ENCODE measurements at places on chromosomes 1 and 21. TPM values are rescaled to one million over a fixed set of nuclear protein-coding genes. Genes with fewer than 3 reads are reported as not detected.

GRCh38 chr1:179197690-179198297 lies 31.7 kb downstream of the ABL2 start:
- no peak for DNase-seq

DNA sequence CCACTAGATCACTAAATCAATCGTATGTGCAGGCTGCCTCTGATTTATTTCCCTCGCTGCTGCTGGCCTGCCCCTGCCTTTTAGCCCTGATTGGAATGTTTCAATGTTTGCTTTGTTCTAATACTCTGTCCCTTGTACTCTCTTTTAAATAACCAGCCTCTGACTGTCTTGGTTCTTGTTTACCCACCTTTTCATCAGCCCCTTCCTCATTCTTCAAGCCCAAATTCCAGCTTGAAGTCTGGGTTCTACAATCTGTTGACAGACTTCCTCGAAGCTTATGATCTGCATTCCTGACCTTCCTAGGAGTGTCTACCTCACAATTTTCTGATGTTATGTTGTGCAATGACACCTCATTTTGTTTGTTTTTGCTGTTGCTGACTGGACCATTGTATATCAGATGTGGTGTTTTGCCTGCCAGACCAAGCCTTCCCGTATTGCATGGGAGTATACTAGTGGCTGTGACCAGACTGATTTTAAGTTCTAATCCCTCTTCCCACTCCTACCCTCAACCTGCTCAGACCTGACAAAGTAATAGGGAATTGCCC lies 46.6 kb upstream of the APOBEC4 start:
- DNase-seq = no peak

DNA sequence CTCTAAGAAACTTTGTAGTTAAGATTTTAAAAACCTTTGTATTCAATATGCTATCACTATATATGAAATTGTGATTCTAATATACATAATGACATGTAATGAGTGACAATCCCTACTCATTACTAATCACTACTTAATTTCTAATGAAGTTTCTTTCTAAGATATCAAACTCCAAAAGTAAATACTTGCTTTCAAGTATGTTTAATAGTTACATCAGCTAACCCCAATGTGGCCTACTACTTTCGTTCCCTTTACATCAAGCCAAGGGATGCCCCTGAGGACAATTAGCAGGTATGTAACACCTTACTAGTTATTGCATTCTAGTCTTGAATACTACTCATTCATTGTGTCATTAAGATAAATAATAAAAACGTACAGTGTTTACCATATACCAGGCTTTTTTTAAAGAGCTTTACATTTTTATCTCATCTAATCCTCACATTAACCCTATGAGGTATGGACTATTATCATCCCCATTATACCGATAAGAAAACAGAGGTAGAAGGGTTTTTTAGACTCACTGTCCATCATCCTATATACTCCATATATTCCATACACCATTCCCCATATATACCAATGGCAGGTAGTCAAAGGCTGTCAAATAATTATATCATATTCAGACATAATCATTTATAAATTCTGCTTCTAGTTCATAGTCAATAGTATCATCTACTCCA lies 4.2 kb downstream of the PPP1R15B start:
- DNase-seq = no peak

DNA sequence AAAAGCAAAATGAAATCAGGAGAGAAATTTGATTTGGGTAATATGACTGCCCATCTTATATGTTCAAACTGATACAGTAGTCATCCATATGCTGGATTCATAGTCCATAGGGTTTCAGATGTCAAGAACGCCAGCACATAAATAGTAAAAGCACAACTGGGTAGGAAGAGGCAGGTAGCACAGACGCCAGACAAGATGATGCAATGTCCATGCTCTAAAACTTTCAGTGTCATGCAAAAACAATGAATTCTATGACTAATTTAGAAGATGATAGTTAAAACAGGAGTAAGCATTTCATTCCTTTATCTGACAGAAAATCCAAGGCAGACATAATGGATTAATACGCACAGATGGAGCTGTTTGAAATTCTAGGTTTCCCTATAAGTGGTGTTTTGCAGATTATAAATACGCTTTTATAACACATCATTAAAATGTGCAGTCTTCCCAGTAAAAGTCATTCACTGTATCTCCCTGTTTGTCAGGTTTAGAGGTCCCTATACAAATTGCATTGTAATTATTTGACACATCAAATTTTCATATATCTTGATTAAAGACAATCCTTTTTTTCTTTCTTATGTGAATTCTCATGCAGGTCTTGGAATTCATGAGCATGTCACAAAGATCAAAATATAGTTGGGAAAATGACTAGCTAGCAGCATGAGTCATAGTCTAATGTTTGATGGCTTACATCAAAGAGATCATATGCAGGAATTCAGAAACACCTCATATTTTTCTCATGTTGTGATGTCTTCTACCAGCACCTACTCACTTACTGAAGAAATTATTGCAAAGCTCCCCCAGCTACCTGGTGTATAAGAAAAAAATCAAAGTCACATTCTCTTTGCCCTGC lies 139.9 kb downstream of the DSCAM start:
- no peak for DNase-seq

DNA sequence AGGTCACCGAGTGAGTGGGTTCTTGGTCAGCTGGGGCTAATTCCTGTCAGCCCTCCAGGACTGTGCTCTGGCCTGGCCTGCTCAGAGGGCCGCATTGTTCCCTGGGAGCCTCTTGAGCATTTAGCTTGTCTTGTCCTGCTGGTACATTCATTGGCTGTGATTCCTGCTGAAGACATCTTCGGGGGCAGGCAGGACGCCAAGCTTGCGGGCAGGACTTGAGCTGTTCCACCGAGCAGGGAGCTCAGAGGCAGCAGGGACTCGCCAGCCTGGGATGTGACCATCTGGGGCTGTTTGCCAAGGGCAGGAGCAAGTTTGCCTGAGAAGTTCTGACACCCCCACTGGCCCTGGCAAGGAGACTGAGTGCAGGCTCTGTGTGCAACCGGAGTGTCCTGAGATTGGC lies 7.0 kb upstream of the SLC26A9 start:
- DNase-seq = no peak

- DNase-seq = no peak
These were observed 7.5 kb downstream of the CNN3 start for GRCh38 chr1:94919241-94920030.

- DNase-seq = no peak
These were observed 33.3 kb downstream of the ADCY10 start for GRCh38 chr1:167880580-167881021.

GRCh38 chr1:117698398-117699160 lies 92.7 kb downstream of the TENT5C start:
- DNase-seq = no peak

- no peak for DNase-seq
These were observed 30.9 kb downstream of the VWA5B1 start for GRCh38 chr1:20321573-20321972.

CACNA1E gene
- total RNA-seq = 0.37 TPM

EPHA10 gene
- 0.12 TPM for total RNA-seq

RPF1 gene
- total RNA-seq = 42.8 TPM
